ENCODE measurements at places on chromosomes 3 and 15.

DNA sequence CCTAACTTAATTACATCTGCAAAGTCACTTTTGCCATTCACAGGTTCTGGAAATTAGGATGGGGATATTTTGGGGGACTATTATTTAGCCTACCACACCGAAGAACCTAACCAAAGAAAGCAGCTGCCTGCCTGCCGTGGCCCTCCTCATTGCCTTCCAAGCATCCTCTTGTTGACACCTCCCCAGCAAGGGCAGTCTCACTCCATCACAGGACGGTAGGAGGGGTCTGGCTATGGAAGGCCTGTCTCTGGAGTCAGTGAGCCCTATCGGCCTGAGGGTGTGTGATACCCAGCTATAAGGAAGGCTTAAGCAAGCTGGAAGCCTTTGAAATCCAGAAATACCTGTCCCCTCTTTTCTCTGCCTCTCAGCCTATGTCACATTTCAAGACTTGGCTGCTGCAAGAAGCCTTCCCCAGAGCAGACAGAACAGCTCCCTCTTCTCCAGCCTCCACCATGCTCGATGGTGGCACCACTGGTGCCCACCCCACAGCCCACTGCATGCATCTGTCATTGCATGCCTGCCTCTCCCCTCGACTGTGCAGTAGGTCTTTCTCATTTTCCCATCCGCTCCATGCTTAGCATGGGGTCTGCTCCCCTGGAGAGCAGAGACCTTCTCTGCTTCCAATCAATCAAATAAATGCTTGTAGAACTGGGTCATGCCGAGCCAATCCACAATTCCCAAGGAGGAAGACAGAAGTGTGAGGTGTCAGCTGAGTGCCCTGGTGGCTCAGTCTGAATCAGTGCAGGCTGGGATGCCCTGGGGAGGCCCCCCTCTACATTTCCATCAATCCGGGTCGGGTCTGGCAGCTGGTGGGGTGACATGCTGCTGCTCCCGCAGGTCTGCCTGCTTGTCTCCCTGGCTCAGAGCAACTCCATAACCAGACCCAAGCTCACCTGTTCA, 23.9 kb upstream of the LOXL1 start:
- DNase-seq = no peak

- DNase-seq = no peak
These were observed 21.9 kb downstream of the RIOX2 start for GRCh38 chr3:97950360-97950759.

DNA sequence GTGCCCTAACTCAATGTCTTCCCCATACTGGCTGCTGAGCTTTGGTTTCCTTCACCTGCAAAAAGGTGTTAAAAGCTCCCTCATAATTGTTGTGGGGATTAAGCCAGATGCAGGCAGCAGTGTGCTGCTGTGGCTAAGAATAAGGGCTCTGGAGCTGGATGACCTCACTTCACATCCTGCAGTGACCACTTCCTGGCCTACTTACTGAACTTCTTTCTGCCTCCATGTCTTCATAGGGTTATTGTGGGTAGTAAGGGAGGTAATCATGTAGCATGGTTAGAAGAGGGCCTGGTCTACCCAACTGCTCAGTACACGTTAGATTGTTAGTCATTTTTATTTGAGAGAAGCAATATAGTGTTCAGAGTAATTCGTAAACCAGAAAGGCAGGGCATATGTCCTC, 18.4 kb downstream of the GYG1 start:
- peak; percentile 74 for DNase-seq

DNA sequence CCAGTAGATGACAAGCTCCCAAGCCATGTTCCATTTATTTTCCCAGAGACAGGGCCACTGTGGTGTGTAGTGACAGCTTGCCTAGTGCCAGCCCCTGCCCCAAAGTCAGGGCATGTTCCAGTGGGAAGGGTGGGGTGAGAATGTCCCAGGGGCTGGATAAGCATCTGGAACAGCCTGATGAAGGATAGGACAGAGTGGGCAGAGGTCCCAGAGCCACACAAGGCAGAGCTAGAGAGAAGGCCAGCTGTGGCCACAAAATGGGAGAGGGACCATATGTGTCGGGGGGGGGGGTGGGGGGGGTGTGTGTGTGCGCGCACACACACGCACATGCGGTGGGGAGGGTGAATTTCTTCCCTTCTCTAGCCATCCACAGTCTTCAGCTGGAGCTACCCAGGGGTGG, 27.0 kb upstream of the TSPAN3 start:
- no peak for DNase-seq

DNA sequence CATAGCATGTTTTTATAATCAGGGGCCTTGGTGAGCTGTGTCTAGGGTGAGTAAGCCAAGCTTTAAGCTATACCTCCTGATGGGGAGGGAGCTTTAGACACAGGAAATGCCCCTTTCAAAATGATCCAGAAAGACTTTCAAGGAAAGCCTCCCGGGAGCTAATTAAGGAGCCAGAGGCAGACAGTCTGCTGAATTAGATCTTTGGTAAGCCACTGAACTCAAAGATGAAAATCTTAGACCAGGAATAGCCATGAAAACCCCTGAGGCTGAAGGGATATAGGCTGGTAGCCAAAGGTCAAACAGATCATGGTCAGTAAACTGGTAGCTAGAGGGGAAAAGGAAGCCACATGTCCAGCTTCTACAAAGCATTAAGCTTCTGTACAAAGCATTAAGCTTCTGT, 42.7 kb upstream of the GAP43 start:
- DNase-seq = no peak

DNA sequence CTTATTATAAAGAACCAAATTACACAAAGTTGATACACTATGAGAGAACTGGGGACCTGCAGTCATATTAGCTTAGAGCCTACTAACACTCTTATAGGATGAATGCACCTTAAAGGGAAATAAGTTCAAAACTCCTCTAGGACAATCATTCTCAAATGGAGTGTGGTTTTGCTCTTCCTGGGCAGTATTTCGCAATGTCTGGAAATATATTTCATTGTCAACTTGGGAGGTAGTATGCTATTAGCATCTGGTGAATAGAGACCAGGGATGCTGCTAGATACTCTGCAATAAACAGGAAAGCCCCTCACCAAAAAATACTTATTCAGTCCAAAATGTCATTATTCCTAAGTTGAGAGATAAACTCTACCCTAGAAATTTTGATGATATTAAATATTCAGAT, 451.4 kb upstream of the ARPP21 start:
- no peak for DNase-seq

GRCh38 chr3:22893644-22894325, 309.3 kb upstream of the UBE2E2 start:
- no peak for DNase-seq

DNA sequence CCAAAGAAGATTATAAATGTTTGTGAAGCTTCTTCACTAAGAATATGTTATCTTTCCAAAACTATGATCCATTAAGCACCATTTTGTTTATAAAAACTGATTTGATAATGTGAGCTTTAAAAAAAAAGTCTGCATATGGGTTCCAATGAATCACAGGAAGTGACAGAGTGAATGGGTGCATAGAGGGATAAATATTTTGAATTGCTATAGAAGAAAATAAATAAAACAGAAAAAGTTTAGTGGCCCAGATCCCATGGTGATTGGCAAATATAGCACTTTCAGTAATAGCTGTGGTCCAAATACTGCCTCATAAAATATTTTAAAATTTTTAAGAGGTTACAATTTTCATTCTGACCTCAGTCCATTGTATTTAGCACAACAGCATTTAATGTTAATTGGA, 19.2 kb downstream of the CPA3 start:
- no peak for DNase-seq

DNA sequence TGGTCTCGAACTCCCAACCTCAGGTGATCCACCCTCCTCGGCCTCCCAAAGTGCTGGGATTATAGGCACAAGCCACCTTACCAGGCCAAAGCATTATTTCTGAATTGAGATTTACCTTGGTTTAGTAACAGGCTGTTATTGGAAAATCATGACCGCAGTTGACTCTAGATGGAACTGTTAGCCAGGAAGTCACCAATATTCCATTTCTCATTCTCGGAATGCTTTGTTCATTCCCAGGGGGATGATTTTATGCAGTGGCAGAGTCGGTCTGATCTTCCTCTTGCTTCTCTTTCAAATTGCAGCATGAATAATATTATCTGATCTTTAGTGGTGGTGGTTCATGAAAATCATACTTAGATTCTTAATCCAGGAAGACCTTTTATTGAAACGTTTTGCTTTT, 195.5 kb upstream of the MBNL1 start:
- no peak for DNase-seq

- no peak for DNase-seq
These were observed 463.1 kb downstream of the TBL1XR1 start for GRCh38 chr3:176734146-176734545.

GRCh38 chr15:62571072-62571471, 406.0 kb upstream of the C2CD4B start:
- no peak for DNase-seq

DNA sequence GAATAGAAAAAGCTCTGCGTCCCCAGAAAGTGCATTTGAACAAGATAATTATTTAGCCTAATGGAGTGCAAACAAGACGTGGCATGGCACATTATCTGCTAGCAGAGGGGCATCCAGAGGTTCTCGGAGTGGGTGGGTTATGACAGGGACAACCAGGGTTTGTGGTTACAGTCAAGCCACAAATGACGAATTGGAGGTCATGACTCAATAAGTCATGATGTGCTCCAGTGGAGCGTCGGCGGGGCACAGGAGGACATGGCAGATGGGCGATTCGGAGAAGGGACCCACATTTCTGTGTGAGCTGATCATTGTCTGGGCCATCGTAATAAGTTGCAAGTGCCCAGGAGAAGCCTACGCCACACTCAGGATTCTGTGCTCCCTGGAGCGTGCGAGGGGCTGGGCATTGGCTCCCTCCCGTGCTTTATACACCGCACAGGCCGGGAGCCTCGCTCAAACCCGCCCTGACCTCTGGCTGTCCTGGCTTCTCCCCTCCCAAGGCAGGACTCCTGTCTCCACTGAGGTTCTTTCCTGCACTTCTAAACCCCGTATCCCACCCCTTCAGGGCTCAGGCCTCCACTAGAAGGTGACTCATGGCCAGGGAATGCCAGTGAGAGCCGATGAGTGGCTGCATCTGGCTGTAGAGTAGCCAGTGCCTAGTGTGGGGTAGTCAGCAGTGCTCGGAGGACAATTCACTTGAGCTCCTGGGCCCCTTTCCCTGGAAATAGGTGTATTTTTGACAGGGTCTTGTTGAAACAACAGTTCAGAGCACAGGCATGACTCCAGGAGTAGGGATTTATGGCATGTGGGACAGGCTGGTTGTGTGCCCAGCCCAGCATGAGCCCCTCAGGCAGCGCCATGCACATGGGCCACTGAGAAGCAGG, 67.4 kb downstream of the GRIP2 start:
- no peak for DNase-seq

GRCh38 chr3:161208931-161209330, 12.2 kb upstream of the NMD3 start:
- DNase-seq = no peak

GRCh38 chr15:89749951-89750559, 994 bp downstream of the MESP1 start:
- no peak for DNase-seq

- DNase-seq = no peak
These were observed 176.0 kb downstream of the APBA2 start for GRCh38 chr15:29061746-29062145.

- no peak for DNase-seq
These were observed 1710.1 kb downstream of the SI start for GRCh38 chr3:163368168-163368567.

GRCh38 chr15:51277101-51277500, 61.3 kb downstream of the CYP19A1 start:
- DNase-seq = no peak

DNA sequence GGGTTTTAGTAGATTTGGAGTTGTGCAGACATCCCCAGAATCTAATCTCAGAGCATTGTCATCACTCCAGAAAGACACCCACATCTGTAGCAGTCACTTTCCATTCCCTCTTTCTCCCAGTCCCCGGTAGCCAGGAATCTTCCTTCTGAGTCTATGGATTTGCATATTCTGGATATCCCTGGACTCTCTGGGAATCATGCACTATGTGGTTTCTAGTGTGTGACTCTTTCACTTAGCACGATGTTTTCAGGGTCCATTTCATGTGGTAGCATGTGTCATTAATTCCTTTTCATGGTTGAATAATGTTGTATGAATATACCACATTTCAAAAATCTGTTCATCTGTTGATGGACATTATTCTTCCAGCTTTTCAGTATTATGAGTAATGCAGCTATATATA, 29.3 kb downstream of the FBLN2 start:
- no peak for DNase-seq

DNA sequence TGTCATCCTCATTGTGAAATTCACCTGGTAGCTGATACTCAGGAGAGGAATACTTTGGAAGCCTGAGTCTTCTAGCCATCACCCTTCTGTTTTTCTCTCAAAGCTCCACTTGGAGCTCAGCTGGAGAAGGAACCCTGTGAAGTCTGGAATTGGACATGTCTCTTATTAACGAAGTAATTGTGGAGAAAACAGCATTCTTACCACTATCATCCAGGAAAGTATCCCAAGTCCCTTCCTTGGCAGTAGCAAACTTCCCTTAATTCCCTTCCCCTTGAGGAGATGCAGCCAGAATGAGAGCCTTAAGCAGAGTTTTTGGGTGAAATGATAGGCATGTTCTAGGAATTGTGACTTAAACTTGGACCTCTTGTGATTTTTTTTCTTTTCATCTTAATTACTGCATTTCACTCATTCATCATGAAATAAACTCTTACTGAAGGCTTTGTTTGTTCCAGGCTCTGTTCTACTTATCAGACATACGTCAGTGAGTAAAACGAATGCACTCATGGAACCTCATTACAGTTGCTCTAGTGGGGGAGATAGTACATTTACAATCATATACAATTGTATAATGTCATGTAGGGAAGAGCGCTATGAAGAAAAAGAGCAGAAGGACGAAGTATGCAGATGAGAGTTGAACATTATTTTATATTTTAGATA, 30.5 kb upstream of the TCF12 start:
- DNase-seq = no peak

DNA sequence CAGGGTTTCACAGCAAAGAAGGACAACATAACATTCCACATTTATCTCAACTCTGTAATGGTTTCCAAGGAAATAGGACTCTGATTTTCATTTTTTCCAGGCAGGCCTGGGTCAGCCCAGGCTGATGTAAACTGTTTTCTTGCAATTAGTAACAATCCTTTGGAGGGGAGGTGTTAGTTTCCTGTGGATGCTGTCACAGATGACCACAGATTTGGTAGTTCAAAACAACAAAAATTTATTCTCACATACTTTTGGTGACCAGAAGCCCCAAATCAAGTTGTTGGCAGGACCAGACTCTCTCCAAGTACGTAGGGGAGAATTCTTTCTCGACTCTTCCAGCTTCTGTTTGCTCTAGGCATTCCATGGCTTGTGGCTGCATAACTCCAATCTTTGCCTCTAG, 88.0 kb downstream of the EDEM1 start:
- no peak for DNase-seq

GRCh38 chr3:65607101-65607500, 431.6 kb downstream of the MAGI1 start:
- no peak for DNase-seq

DNA sequence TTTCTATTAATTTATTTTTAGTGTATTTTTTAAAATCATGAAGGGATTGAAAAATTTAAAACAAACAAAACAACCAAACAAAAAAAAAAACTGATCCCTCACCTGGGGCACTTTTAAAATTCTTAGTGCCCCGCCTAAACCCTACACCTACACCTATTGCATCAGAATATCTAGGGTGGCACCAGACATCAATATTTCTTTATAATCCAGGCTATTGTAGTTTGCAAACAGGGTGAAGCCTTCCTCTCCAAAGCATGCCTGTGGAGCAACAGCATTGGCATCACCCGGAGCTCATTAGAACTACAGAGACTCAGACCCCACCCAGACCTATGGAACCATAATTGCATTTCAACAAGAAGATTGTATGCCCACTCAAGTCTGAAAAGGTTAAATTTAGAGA, 54.9 kb upstream of the ACP3 start:
- DNase-seq = no peak

- DNase-seq = no peak
These were observed 678.5 kb downstream of the OTOL1 start for GRCh38 chr3:162175145-162175544.
